ENCODE measurements at places on chromosomes 7 and 10. TPM values are rescaled to one million over a fixed set of nuclear protein-coding genes. Genes with fewer than 3 reads are reported as not detected.

The ANKRD1 gene
- total RNA-seq = 6.6 TPM

DNA sequence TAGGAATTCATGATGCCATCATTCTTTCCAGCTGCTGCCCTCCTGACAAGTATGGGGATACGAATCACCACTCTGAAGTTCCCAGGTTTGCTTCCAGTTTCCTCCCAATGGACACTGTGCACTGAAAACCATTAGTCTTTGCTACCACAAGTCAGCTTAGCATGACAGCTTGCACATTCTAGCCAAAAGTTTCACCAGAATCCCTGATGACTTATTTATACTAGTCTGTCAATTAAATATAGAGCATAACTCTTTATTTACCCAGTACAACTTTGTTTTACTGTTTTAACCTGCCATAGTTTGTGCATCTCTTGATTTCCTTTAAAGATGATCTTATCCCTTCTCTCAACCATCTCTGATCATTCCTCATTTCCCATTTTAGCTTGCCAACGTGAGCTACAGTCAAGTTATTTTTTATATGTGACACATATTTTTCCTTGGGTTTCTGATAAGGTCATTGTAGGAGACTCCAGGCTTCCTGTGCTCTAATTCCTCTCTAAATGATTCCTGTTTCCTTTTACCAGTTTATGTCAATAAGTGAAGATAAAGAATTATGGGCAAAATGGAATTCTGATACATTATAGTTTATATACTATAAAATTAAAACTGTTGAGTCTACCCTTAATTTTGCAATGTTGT lies 167.5 kb upstream of the MEOX2 start:
- DNase-seq = no peak

GRCh38 chr7:79317728-79318127 lies 135.7 kb downstream of the MAGI2 start:
- DNase-seq = no peak

DNA sequence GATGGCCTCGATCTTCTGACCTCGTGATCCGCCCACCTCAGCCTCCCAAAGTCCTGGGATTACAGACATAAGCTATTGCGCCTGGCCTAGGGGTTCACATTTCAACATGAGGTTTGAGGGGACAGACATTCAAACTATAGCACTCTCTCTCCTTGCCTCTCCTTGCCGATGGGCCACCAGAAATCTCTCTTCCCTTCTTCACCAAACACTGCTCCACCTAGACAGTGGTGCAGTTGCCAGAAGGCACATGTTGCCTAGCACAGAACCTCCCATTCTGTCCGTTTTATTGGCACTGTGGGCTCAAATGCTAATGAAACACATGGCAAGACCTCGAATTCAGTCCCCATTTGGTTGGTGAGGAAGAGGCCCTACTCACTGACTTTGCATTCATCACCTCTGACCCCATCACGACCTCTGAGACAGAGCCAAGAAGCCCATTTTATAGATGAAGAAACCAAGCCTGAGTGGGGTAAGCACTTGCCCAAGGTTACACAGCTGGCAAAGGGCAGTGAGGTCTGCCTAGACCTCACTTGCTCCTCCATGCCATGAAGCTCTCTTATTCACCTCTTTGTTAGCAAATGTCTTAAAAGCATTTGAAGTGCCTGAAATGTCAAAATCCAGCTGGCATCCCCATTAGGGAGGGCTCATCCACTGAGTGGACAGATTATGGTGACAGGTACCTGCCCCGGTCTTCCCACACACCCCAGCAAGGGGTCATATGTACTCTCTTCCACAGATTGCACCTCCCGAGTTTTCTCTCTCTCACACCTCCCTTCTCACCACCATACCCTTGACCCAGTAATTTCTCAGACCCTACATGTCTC lies 34.0 kb downstream of the GPRIN2 start:
- DNase-seq = peak; percentile 1

DNA sequence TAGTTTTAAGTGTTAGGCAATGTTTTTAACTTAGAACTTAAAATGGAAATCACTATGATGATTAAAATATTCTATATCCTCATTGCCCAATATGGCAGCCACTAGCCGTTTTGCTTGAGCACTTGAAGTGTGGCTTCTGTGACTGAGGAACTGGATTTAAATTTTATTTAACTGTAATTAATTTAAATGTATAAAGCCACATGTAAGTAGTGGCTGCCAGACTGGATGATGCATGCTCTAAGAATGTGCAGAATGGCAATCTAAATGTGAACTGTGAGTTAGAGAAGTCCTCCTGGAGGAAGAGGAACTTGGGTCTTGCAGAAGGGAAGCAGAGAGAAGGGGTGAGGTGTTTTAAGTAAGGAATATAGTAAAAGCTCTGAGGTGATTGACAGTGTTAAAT lies 451.4 kb downstream of the SUGCT start:
- no peak for DNase-seq

DNA sequence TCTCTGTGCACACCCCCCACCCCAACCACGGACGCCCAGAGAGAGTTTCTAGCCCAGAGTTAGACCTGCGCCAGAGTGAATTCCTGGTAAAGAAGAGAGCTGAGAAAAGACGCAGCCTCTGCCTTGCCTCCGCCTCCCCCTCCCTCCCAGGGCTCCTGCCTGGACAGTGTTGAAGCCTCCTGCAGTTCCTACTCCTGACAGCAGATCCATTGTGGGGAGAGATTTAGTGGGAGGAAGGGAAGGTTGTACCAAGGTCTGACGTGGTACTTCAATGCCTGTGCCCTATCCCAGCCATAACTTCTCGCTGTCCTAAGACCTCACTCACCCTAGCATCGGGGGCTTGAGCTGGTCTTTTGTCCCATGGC lies 952 bp downstream of the SRRM3 start:
- no peak for DNase-seq

DNA sequence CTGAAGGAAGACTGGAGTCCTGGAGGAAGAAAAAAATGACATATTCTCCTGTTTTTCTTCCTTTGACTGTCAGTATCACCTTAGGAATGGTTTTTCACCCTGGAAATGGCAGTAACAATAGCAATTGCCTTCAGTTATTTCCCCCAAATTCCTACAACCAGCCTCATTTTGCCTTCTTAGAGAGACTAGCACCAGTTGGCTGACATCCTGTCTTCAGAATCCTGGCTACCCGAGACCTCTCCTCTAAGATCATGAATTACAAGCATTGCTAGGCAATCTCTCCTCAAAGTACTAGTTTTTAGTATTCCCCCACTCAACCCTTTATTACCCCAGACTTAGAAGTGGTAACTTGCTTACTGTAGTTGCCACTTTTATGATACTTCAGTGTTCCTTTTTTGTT lies 53.4 kb downstream of the TAS2R16 start:
- DNase-seq = no peak

- DNase-seq = no peak
These were observed 119.5 kb downstream of the TRRAP start for GRCh38 chr7:98997846-98998245.
